ENCODE measurements at places on chromosomes 6 and 20.

DNA sequence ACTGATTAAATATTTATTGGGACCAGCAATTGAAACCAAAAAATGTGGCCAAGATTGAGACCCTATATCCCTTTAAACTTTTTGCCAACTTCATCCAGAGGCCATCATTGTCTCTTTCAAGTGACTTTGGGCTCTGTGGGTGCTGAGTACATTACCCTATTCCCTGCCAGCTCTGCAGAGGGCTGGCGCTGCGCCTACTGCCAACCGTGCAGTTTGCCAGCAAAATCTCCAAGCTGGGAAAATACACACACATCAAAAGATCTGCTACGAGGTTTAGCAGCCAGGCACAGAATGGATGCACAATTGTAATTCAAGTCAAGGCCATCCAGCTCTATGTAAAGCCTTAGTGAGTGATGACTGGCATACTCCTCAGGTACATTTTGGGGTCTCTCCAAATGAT, 125.0 kb downstream of the CBLN4 start:
- DNase-seq: no peak

DNA sequence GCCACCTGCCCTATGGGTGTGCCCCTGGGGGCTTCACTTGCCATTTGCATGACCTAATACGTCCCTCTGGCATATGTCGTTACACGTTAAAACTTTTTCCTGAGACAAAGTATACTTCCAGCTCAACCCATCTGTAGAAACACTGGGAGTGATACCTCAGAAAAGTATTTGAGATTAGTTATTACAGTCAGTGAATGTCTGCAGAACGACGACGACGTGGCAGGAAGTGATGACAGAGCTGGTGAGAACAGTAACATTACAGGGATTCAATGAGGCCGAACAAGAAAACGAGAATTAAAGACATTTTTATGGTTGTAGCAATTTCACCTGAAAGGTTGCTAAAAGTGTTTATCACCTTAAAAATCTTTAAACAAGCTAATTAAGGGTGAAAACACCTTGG, 40.2 kb downstream of the SASH1 start:
- no peak for DNase-seq

DNA sequence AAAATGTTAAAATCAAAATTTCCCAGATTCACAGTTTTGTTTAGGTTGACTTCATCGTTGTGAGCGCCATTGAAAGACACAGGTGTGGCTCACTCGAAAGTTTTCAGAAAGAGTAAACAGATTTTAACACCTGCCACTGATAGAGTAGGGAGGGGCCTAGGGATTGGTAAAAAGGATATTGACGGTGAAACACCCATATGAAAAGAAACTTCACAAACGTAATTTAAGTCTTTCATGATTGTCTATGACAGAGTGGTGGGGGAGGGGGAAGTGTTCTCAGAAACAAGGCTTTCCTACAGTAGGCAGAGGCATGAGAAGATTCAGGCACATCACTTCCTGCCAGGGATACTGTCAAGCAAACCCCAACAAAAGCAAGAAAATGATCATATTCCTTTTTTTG, 101.4 kb downstream of the PERP start:
- no peak for DNase-seq

- DNase-seq: no peak
Measured at GRCh38 chr6:1864496-1864895, 254.8 kb downstream of the FOXC1 start.

GRCh38 chr6:54719633-54720032, 126.9 kb upstream of the FAM83B start:
- no peak for DNase-seq

DNA sequence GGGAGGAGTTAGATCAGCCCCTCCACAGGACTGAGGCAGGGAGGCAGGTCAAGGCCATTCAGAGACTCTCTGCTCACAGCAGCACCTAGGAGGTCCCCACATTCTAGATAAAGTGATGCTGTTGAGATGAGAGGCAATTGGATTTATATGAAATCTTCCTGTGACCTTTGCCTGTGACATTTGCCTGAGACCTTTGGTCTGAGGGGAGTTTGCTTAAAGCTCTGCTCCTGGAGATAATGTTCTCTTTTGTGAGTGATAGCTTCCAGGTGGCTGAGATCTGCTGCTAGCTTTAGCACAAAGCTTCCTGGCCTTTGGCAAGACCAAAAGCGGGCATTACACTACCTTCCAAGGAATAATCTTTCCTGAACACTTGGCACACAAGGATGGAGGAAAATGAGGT, 43.3 kb downstream of the TMEM244 start:
- no peak for DNase-seq

- no peak for DNase-seq
Measured at GRCh38 chr6:167122041-167122826, 662 bp upstream of the CCR6 start.

DNA sequence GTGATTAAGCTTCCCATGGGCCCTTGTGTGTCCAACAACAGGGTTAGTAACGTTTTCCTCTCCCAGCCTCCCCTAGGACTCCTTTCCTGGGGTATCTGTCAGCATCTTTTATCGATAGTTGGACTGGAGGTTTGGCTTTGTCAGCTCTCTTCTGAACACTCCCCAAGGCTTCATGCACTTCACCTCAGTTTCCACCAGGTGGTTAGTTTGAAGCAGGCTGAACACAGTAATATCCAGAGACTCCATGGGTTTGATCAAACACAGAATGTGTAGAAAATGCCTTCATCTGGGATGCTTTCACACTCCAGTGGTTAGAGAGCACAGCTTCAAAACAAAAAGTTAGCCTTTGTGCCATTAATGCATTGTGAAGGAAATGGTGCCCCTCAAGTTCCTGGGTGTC, 139.1 kb downstream of the SLC24A3 start:
- no peak for DNase-seq

- DNase-seq: no peak
Measured at GRCh38 chr6:108489699-108490098, 71.0 kb upstream of the FOXO3 start.

DNA sequence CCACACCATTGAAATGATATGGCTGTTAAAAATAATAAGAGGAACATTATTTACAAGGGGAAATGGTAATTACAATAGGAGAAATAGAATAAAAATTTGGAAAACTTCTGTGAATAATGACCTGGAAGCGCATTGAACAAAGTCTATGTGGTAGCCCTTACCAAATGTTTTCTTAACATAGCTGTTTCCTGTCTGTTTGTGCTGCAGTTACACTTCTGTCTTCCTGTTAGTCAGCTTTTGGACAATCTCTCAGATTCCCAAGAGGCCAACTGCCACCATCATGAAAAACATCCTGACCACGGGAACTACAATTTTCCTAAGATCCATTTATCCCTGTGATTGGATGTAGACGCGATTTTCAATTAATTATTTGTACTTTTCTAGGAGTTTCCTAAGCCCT, 754.4 kb upstream of the MARCKS start:
- DNase-seq: no peak

GRCh38 chr6:31354158-31354863, 2.7 kb downstream of the HLA-B start:
- DNase-seq: no peak

- no peak for DNase-seq
Measured at GRCh38 chr6:117480651-117481050, 1.8 kb upstream of the DCBLD1 start.

GRCh38 chr6:9593554-9593953, 821.3 kb downstream of the TFAP2A start:
- no peak for DNase-seq

DNA sequence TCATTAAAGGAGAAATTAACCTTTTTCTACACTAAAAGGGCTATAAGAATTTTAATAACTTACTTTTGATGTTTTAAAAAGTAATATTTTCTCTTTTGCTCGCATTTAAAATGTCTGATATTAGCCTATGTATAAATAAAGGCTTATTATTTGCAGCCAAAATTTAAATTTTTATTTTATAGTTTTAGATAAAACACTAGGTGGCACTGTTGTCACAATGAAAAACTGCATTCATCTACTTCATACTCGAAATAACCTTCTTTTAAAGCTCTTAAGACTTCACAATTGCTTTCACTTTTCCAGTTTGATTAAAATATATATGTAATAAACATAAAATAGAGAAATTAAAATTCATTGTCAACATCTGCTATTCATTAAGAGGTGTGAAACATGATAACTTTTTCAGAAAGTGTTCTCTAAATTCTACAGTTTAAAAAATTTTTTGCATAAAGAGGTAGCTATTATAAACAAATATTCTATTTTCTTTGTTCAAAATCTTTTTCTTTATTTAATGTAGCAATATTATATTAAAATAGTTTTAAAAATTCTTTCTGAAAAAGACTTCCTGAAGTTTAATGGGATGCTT, 78.8 kb upstream of the DEFB112 start:
- no peak for DNase-seq

DNA sequence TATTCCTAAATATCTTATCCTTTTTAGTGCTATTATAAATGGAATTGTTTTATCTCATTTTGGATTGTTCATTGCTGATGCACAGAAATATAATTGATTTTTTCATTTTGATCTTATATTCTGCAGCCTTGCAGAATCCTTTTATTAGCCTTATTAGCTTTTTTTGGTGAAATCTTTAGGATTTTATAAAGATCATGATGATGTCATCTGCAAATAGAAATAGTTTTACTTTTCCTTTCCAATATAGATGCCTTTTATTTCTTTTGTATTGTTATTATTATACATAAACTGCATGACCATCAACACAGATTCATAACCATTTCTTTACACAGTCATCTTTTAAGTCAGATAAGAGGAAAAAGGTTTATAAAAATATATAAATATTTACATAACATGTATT, 16.9 kb upstream of the PSMF1 start:
- no peak for DNase-seq

- DNase-seq: no peak
Measured at GRCh38 chr6:125406741-125407140, 105.0 kb upstream of the HDDC2 start.

GRCh38 chr6:105894556-105894955, 191.6 kb upstream of the PRDM1 start:
- no peak for DNase-seq

DNA sequence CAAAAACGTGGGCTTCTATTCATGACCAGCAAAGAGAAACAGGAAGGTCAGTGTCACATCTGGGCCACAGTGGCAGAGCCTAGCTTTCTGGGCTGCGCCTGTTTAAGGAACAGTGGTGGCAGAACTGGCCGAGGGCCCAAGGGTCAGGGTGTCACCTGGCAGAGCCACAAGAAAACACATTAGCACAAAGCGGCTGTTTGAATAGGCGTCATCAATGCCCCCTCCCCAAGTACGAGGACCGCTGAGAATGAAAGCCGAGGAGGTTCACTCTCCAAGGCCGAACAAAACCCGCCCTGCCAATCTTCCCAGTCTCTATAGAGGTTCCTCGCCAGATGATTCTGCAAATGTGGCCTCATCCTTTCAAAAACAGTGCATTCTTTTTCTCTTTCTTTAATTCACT, 125.2 kb upstream of the TRAF3IP2 start:
- DNase-seq: no peak

DNA sequence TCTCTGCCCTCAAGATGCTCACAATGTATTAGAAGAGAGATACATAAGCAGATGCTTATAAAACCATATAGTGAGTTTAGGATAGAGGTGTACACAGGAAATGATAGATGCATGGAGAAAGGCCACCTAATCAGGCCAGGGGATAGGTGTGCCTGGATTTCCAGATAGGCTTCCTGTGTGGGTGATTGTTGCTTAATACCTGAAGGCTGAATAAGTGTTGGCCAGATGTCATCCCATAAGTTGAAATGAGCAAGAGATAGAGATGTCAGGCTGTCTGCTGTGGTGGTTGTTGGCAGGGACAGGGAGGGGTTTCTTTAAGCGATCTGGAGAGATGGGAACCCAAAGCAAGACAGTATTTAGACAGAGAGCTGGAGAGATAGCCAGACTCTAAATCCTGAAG, 109.8 kb upstream of the SGK1 start:
- DNase-seq: no peak

- no peak for DNase-seq
Measured at GRCh38 chr6:126312013-126312665, 27.8 kb upstream of the CENPW start.

DNA sequence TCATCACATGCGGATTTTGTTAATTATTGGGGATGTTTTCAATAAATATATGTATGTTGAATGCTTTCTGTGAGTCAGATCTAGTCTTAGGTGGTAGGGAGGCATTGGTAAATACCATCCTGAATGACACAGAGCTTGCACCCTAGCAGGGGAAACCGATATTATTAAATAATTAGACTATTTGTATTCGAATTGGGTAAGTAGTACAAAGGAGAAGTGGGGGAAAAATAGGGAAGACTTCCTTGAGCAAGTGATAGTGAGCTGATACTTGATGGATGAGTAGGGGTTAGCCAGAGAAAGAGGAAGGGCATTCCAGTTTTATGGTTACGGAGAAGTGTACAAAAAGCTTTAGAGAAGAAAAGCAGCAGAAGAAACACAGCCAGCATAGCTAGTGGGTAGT, 1.5 kb downstream of the RIOK1 start:
- no peak for DNase-seq

DNA sequence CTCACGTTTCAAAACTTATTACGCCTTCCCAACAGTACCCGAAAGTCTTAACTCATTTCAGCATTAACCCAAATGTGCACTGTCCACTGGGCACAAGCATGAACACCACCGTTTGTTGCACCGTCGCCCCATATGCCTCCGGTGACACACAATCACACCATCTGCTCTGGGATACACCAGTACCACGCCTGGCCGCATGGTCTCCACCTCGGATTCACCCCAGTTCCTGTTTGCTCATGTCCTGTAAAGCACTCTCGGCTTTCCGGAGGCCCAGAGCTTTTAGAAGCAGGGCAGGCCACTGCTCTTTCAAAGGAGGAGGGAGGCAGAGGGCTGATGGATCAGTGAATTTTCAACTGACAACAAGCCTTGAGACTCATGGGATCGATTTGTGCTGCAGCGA, 1570.0 kb upstream of the DEFB115 start:
- DNase-seq: no peak

- no peak for DNase-seq
Measured at GRCh38 chr20:10673176-10673841, 490 bp downstream of the JAG1 start.

GRCh38 chr20:63876489-63877036, 11.5 kb downstream of the TPD52L2 start:
- no peak for DNase-seq

DNA sequence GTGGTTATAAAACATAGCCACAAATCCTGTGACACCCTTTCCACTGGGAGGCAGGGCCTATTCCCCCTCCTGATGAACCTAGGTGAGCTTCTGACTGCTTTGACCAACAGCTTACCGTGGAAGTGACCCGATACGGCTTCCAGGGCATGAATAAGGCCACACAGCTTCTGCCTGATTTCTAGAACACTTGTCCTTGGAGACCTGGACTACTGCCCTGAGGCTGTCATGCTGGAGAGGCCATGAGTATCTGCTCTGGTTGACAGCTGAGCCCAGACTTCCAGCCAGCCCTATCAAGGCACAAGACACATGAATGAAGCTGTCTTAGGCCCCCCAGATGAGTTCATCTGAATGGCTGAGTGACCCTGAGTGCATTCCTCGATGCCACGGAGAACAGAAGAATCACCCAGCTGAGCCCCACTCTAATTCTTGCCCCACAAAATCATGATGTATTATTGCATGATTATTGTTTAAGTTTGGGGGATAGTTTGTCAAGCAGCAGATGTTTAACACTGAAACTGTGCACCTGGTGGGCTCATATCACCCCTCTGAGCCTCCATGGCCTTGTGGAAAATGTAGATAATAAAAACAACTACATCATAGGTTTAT, 16.6 kb downstream of the TP53RK start:
- DNase-seq: no peak
